IMR-90 (cell line): ENCODE measurements at places on chromosomes 12 and 14. TPM values are rescaled to one million over a fixed set of nuclear protein-coding genes. Genes with fewer than 3 reads are reported as not detected.
A peak's percentile ranks its signal among the peaks of the same experiment; 100 is the strongest.

GRCh38 chr12:109378569-109378968 lies 30.9 kb downstream of the MYO1H start:
- H3K27me3 ChIP-seq, result peaks cover 2% of the 10 kb centered on the region
- no peaks in the 10 kb centered on the region for H3K36me3 ChIP-seq
- H3K4me1 ChIP-seq, result no peaks in the 10 kb centered on the region
- H3K4me3 ChIP-seq, result no peak overlapping the region
- no peak overlapping the region for H3K27ac ChIP-seq

GRCh38 chr12:102172436-102172835 lies 25.2 kb downstream of the PMCH start:
- peak; percentile 64 for DNase-seq
- H3K27me3 ChIP-seq, result no peaks in the 10 kb centered on the region
- H3K4me1 ChIP-seq, result peaks cover 7% of the 10 kb centered on the region
- no peak overlapping the region for H3K4me3 ChIP-seq
- H3K27ac ChIP-seq, result no peak overlapping the region

GRCh38 chr12:4202487-4202886 lies 71.1 kb upstream of the CCND2 start:
- H3K36me3 ChIP-seq, result no peaks in the 10 kb centered on the region
- H3K4me3 ChIP-seq, result no peak overlapping the region
- DNase-seq, result no peak
- H3K27ac ChIP-seq, result no peak overlapping the region
- peaks cover 6% of the 10 kb centered on the region for H3K27me3 ChIP-seq

Gene KRT82
- total RNA-seq, result not detected in 2 replicates

Gene MBD6
- total RNA-seq, result 0.90 and 1.4 TPM in 2 replicates

GRCh38 chr14:65027127-65027799 lies 40.6 kb downstream of the FNTB start:
- no peaks in the 10 kb centered on the region for H3K27me3 ChIP-seq
- H3K27ac ChIP-seq, result no peak overlapping the region
- no peak for DNase-seq
- H3K4me1 ChIP-seq, result peaks cover 2% of the 10 kb centered on the region; the same call in 1 of the 2 replicates
- H3K4me3 ChIP-seq, result no peak overlapping the region

DNA sequence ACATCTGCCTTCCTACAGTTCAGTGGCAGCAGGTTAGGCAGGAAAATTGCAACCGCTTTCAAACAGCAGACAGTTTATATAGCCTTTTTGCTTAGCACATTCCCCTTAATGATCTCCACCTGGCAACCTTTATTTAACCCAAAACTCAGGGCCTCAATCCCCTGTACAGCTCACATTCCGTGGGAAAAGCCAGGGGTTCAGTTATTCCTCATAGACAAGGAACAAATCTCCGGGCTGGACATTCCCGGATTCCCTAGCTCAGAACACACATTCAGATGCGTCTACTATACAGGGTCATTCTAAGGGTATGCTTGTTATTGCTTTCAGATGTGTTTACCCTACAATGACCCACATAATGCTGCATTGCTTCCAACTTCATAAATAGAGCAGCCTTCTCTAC lies 73.8 kb upstream of the DCN start:
- no peak overlapping the region; the same call in 1 of the 2 replicates for H3K27ac ChIP-seq
- H3K36me3 ChIP-seq, result no peaks in the 10 kb centered on the region
- no peak overlapping the region for H3K4me3 ChIP-seq
- no peaks in the 10 kb centered on the region for H3K27me3 ChIP-seq

GRCh38 chr12:23113781-23114180 lies 488.8 kb downstream of the ETNK1 start:
- no peaks in the 10 kb centered on the region for H3K36me3 ChIP-seq
- H3K4me3 ChIP-seq, result no peak overlapping the region
- no peaks in the 10 kb centered on the region for H3K27me3 ChIP-seq
- H3K4me1 ChIP-seq, result no peaks in the 10 kb centered on the region
- DNase-seq, result no peak

GRCh38 chr12:75190846-75191245 lies 18.8 kb downstream of the KCNC2 start:
- H3K4me3 ChIP-seq, result no peak overlapping the region
- peaks cover 4% of the 10 kb centered on the region; the same call in 1 of the 2 replicates for H3K27me3 ChIP-seq
- H3K27ac ChIP-seq, result no peak overlapping the region
- H3K4me1 ChIP-seq, result no peaks in the 10 kb centered on the region
- H3K36me3 ChIP-seq, result no peaks in the 10 kb centered on the region
- no peak for DNase-seq

DNA sequence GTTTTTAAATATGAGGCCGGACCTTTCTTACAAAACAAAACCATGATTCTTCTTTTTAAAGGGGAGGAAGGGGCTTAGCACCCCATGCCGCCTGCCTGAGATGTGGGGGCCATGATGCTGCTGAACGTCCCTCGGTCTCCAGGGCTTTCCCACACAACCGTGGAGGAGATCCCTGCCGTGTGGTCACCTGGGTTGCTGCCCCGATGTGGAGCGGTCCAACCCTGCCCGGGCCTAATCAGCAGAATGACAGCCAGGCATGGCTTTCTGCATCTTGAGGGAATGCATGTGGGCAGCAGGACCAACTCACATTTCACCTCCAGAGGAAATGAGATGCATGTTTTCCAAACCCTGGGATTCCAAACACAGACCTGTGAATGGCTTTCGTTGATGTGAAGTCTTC lies 48.9 kb upstream of the C14orf180 start:
- H3K4me3 ChIP-seq, result no peak overlapping the region
- no peaks in the 10 kb centered on the region for H3K27me3 ChIP-seq
- H3K36me3 ChIP-seq, result no peaks in the 10 kb centered on the region
- no peaks in the 10 kb centered on the region for H3K4me1 ChIP-seq

- no peak overlapping the region for H3K27ac ChIP-seq
- no peak overlapping the region for H3K4me3 ChIP-seq
- DNase-seq, result peak; percentile 57
- no peaks in the 10 kb centered on the region for H3K36me3 ChIP-seq
- H3K27me3 ChIP-seq, result no peaks in the 10 kb centered on the region
Observed at GRCh38 chr12:3101309-3102024, 24.3 kb downstream of the TSPAN9 start.

DNA sequence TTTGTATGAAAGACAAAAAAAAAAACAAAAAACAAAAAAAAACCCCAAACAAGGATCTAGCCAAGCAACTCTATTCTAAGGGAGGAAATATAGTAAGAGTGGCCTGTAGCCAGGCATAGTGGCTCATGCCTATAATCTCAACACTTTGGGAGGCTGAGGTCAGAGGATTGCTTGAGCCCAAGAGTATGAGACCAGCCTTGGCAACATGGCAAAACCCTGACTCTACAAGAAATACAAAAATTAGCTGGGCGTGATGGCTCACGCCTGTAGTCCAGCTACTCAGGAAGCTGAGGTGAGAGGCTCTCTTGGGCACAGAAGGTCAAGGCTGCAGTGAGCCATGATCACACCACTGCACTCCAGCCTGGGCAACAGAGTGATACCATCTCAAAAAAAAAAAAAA lies 47.9 kb downstream of the TMEM117 start:
- DNase-seq, result no peak
- no peaks in the 10 kb centered on the region for H3K27me3 ChIP-seq
- no peaks in the 10 kb centered on the region for H3K4me1 ChIP-seq
- H3K27ac ChIP-seq, result no peak overlapping the region

DNA sequence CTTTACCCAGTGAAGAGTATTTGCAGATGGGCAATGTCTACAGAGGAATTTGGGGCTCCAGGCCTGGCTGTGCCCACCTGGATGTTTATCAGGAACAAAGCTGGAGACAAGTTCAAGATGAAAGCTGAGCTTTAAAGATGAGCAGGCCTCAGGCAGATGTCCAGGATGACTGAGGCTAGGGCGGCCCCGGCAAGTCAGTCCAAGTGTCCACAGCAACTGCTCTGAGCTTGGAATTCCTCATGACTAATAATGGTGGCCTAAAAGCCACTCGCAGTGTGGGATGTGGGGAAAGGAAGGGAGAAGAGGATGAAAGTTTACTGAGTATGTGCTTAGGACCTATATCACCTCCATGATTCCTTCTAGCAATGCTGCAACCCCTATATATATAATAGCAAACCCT lies 128.2 kb upstream of the NOS1 start:
- no peaks in the 10 kb centered on the region for H3K4me1 ChIP-seq
- no peak overlapping the region for H3K4me3 ChIP-seq
- no peaks in the 10 kb centered on the region for H3K27me3 ChIP-seq
- no peak for DNase-seq
- no peaks in the 10 kb centered on the region for H3K36me3 ChIP-seq
- H3K27ac ChIP-seq, result no peak overlapping the region

Gene GPR137C
- total RNA-seq, result 0.72 and 1.4 TPM in 2 replicates

Gene CDKN1B
- total RNA-seq, result 17.4 and 28.1 TPM in 2 replicates

DNA sequence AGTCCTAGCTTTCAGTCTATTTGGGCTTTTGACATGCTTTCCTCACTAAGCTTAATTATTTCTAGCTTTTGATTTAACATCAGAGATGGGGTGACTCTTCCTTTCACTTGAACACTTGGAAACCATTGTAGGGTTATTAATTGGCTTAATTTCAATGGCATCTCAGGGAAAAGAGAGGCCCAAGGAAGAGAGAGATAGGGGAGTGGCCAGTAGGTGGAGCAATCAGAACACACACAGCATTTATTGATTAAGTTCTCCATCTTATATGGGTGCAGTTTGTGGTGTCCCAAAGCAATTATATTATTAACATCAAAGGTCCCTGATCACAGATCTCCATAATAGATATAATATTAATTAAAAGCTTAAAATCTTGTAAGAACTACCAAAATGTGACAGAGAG lies 1466.1 kb upstream of the SEL1L start:
- H3K27ac ChIP-seq, result no peak overlapping the region
- H3K27me3 ChIP-seq, result no peaks in the 10 kb centered on the region
- no peaks in the 10 kb centered on the region for H3K36me3 ChIP-seq
- no peaks in the 10 kb centered on the region for H3K4me1 ChIP-seq

DNA sequence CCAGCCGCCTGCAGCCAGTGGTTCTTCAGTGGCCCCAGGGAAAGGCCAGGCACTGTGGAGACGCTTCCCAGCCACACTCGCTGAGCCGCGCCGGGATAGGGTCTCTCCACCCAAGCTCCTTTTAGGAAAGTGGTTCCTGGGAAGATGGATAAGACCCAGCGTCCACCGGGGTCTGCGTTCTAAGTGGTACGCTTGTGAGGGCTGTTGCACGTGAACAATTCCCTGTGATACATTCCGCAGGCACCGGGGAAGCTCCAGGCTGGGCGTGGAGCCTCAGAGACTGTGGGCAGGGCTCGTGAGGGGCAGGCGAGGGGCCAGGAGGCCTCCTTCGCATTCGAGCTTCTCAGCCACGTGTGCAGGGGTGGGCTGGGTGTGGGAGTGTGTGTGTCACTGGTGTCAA lies 48.4 kb downstream of the GALNT9 start:
- no peak for DNase-seq
- H3K36me3 ChIP-seq, result no peaks in the 10 kb centered on the region
- no peaks in the 10 kb centered on the region for H3K4me1 ChIP-seq
- no peak overlapping the region for H3K27ac ChIP-seq
- H3K27me3 ChIP-seq, result peaks cover 25% of the 10 kb centered on the region; the same call in 1 of the 2 replicates

DNA sequence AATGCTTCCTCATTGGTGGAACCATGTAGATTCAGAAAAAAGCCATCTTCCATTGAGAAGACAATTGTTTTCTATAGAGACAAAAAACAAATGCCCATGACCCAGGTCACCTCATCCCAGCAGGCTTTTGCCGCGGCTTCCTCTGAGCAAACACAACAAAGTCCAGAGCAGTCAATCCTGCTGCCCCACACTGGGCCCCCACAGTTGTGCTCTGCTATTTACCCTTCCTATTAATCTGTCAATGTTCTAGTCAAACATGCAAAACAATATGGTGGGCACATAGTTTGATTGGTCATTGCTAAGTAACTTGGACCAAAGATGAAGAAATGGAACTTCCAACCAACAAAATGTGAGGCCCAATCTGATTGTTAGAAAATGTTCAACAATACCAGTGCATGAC lies 20.7 kb downstream of the C12orf42 start:
- no peak overlapping the region for H3K4me3 ChIP-seq
- DNase-seq, result no peak
- no peaks in the 10 kb centered on the region for H3K27me3 ChIP-seq
- no peaks in the 10 kb centered on the region for H3K4me1 ChIP-seq
- no peaks in the 10 kb centered on the region for H3K36me3 ChIP-seq

- no peak overlapping the region for H3K4me3 ChIP-seq
- H3K27ac ChIP-seq, result no peak overlapping the region
- no peaks in the 10 kb centered on the region for H3K27me3 ChIP-seq
- H3K36me3 ChIP-seq, result peaks cover 36% of the 10 kb centered on the region
- H3K4me1 ChIP-seq, result peaks cover 10% of the 10 kb centered on the region
Observed at GRCh38 chr12:53208877-53209463, 1.9 kb upstream of the ITGB7 start.

DNA sequence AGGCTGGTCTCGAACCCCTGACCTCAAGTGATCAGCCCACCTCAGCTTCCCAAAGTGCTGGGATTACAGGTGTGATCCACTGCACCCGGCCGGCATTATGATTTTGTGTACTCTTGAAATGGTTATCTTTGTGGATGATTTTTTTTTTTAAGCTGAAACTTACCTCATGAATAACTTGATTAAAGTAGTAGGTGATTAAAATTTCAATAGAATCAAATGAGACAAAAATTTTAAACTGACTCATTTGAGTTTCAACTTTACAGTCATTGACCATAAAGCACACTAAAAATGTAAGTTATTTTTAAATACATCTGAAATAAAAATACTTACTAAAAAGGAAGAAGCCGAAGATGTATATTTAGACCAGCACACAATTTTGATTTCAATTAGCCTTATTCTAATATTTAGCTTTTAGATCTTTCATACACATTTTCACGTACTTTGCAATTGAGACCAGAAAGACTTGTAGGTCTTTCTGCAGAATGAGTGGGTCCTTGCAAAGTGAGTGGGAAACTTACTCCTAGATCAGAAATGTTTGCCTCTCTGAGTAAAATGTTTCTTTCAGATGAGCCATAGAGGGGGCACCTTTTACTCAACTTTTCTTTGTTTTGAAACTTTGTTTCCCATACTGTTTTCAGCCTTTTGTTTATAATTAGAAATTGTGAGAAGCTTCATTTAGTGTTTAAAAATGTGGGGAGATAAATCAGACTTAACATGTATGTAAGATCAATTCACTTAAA lies 34.2 kb downstream of the TMPO start:
- H3K27ac ChIP-seq, result no peak overlapping the region
- H3K4me1 ChIP-seq, result no peaks in the 10 kb centered on the region
- no peak for DNase-seq

DNA sequence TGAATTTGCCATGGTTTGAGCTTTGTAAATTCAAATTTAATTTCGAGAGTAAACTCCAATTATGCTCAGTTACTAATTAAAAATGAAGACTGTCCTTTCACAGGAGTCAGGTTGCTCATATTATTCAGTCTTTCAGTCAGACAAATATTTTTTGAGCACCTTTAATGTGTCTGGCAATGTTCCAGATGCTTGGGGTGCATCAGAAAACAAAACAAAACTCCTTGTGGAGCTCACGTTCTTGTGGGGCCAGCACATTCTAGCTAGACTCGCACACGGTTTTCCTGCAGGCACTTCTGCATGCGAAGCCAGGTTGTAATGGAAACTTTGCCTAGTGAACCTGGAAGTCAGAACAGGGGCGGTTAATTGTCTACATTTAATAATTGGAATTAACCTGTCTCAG lies 64.0 kb upstream of the ATF1 start:
- DNase-seq, result no peak
- H3K27ac ChIP-seq, result no peak overlapping the region
- H3K36me3 ChIP-seq, result peaks cover 23% of the 10 kb centered on the region
- no peaks in the 10 kb centered on the region for H3K27me3 ChIP-seq
- H3K4me3 ChIP-seq, result no peak overlapping the region
- H3K4me1 ChIP-seq, result no peaks in the 10 kb centered on the region

- no peak overlapping the region for H3K27ac ChIP-seq
- no peak overlapping the region for H3K4me3 ChIP-seq
- no peaks in the 10 kb centered on the region for H3K27me3 ChIP-seq
Observed at GRCh38 chr12:84843593-84844144, 68.9 kb downstream of the SLC6A15 start.
